ENCODE measurements at places on chromosomes 6 and 20. TPM values are rescaled to one million over a fixed set of nuclear protein-coding genes. Genes with fewer than 3 reads are reported as not detected.

Gene THBD
- 82.1 TPM for total RNA-seq

Gene STK38
- 35.3 TPM for total RNA-seq

Gene CLPSL1
- total RNA-seq = not detected

Gene TRIM31
- 0.10 TPM for total RNA-seq

Gene ZNF335
- 49.4 TPM for total RNA-seq

Gene SIRPD
- total RNA-seq = 0.42 TPM

Gene C6orf132
- not detected for total RNA-seq

Gene KCNK17
- total RNA-seq = 0.52 TPM

Gene TRIM15
- not detected for total RNA-seq

Gene CTCFL
- total RNA-seq = not detected

Gene CALHM5
- 0.42 TPM for total RNA-seq

Gene ZNF133
- 1.5 TPM for total RNA-seq

Gene LINC00237
- not detected for total RNA-seq

Gene PGC
- 0.10 TPM for total RNA-seq

Gene ELOVL4
- 0.73 TPM for total RNA-seq

All from mononuclear cell (primary cell).